ENCODE measurements at places on chromosomes 6 and 20.

DNA sequence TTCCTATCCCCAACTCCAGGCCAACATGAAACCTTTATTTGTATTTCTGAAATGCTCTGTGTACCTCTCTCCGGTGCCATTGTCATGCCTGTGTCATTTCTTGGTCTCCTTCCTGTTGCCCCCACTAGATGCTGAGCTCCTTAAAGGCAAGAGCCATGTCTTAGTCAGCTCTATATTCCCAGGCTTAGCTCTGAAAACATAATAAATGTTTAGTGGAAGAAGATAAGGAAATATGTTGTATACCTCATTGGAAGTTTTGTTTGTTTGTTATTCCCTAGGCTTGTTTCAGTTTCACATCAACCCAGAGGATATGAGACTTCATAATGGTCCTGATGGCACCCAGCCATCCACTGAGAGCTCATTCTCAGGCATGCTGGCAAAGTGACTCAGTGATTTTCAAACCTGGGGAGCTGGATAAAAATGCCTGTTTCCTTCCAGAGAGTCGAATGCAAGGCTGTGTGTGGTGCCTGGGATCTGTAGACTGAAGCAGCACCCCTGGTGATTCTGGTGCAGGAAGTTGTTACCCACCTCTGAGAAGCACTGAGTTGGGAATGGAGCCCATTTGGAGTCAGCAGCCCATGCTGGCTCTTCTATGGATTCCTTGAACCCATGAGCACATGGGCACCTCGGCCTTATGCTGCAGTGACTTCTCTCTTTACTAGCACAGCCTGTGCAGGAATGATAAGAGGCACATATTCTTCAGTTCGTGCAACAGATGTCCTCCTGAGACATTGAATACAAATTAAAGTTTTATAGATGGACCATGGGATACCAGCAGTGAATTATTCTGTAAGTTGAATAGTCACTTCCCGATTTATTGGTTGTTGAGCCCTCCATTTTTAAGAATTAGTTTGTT is 205.2 kb downstream of the FARS2 start:
- no peak overlapping the region for H3K27ac ChIP-seq
- H3K4me3 ChIP-seq: no peak overlapping the region
- H3K36me3 ChIP-seq: no peaks in the 10 kb centered on the region
- H3K27me3 ChIP-seq: no peaks in the 10 kb centered on the region
- no peak for DNase-seq
- H3K4me1 ChIP-seq: no peaks in the 10 kb centered on the region

GRCh38 chr6:165574220-165575157 is 88.6 kb downstream of the PDE10A start:
- no peak for DNase-seq
- no peaks in the 10 kb centered on the region for H3K4me1 ChIP-seq
- no peaks in the 10 kb centered on the region for H3K36me3 ChIP-seq
- no peak overlapping the region for H3K4me3 ChIP-seq
- no peaks in the 10 kb centered on the region for H3K27me3 ChIP-seq

- H3K4me3 ChIP-seq: no peak overlapping the region
- no peaks in the 10 kb centered on the region for H3K4me1 ChIP-seq
- H3K36me3 ChIP-seq: no peaks in the 10 kb centered on the region
- no peaks in the 10 kb centered on the region for H3K27me3 ChIP-seq
- H3K27ac ChIP-seq: peak overlapping the region; percentile 67
Observed at GRCh38 chr6:151609146-151609902, 115.5 kb downstream of the CCDC170 start.

GRCh38 chr6:79808921-79809320 is 138.4 kb downstream of the ELOVL4 start:
- H3K27me3 ChIP-seq: no peaks in the 10 kb centered on the region
- no peak for DNase-seq
- H3K27ac ChIP-seq: no peak overlapping the region
- no peaks in the 10 kb centered on the region for H3K36me3 ChIP-seq
- H3K4me3 ChIP-seq: no peak overlapping the region
- no peaks in the 10 kb centered on the region for H3K4me1 ChIP-seq

DNA sequence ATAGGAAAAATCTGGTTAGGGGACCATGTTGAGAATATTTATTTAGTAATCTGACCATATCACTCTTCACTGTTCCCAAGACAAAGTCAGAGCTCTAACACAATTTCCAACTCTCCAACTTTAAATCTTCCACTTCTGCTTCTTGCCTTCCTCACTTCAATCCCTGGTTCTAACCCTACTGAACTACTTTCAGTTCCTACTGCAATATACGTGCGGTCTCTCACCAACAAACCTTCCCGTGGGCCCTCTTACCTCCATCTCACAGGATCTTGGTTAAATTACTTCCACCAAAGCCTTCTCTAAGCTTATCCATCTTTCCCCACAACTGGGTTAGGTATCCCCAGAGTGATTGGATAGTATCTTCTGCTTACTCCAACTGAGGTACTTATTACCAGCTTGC is 8.0 kb downstream of the EIF2S2 start:
- DNase-seq: no peak
- H3K4me3 ChIP-seq: no peak overlapping the region
- H3K4me1 ChIP-seq: peaks cover 18% of the 10 kb centered on the region
- no peak overlapping the region for H3K27ac ChIP-seq

DNA sequence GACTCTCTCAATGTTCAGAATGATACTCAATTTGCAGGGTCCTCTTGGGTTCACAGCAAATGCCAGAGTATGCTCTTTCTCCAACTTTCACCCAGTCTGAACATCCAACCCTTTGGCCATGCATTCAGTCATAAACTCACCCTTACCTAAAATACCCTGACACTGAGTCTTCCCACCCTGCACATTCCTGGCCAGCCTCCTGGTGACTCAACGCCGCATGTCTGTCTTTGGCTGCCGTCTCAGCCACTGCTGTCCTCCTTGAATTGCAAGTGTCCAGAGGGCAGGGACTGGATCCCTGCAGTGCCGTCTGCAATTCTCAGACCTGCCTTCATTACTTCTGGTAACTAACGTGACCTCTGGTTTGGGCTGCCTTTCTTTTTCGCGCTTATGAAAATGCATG is 593.4 kb downstream of the QKI start:
- no peak overlapping the region for H3K4me3 ChIP-seq
- no peaks in the 10 kb centered on the region for H3K36me3 ChIP-seq
- no peaks in the 10 kb centered on the region for H3K27me3 ChIP-seq
- H3K4me1 ChIP-seq: no peaks in the 10 kb centered on the region
- no peak overlapping the region for H3K27ac ChIP-seq

GRCh38 chr6:156767603-156768467 is 9.3 kb upstream of the ARID1B start:
- peaks cover 4% of the 10 kb centered on the region for H3K4me1 ChIP-seq
- no peak for DNase-seq
- H3K4me3 ChIP-seq: no peak overlapping the region
- H3K27ac ChIP-seq: no peak overlapping the region
- no peaks in the 10 kb centered on the region for H3K27me3 ChIP-seq

DNA sequence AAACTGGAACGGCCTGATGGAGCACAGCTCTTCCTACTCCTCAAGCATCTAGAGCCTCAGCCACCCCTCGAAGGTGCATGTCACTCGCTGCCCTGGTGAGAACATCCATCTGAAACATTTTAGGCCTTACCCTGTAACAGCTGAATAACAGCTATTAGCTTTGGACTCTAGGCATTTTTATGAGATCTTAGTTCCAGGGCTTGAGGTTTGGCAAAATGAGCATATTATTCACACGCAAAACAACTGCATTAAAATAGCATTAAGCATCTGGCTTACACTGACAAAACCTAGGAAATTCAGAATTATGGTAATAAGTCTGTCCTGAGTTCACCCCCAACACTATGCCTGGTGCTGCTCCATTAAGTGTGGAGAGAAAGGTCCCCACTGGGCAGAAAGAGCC is 56.1 kb downstream of the ADAT2 start:
- H3K4me1 ChIP-seq: peaks cover 9% of the 10 kb centered on the region
- H3K4me3 ChIP-seq: no peak overlapping the region
- no peak for DNase-seq
- no peak overlapping the region for H3K27ac ChIP-seq

DNA sequence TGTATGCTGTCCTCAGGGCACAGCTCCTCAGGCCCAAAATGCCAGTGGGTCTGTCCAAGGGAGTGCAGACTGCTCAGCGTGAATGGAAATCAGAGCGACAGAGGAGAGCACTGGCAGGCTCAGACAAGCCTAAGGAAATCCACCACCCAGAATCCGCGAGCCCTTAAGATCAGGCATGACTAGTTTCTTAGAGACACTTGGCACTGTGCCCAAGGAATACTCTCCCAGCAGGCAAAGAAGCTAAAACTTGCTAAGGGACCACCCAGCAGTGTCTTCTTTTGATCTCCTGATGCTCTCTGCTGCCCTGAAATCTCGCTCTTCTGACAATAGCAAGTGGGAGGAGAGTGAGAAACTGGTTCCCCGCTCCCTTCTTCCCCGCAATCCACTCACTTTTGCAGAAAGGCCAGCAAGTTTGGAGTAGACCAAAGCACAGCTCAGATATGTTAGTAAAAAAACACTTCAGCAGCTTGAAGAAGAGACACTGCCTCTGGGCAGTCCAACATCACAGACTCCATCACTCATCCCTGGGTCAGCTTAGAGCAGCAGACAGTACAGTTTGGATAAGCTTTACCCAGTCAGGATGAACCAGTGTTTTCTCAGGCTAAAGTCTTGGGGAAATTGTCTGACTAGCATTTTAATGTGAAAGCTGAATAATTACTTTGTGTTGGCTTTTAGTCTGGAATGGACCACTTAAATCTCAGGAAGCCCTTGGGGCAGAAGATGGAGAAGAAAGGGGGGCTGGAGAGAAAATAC is 32.4 kb downstream of the TRAF3IP2 start:
- H3K4me1 ChIP-seq: no peaks in the 10 kb centered on the region
- no peak for DNase-seq
- H3K27me3 ChIP-seq: no peaks in the 10 kb centered on the region
- peaks cover 18% of the 10 kb centered on the region for H3K36me3 ChIP-seq

GRCh38 chr20:22204801-22205200 is 379.6 kb downstream of the FOXA2 start:
- no peak overlapping the region for H3K27ac ChIP-seq
- H3K4me3 ChIP-seq: no peak overlapping the region
- H3K36me3 ChIP-seq: no peaks in the 10 kb centered on the region
- no peaks in the 10 kb centered on the region for H3K4me1 ChIP-seq

DNA sequence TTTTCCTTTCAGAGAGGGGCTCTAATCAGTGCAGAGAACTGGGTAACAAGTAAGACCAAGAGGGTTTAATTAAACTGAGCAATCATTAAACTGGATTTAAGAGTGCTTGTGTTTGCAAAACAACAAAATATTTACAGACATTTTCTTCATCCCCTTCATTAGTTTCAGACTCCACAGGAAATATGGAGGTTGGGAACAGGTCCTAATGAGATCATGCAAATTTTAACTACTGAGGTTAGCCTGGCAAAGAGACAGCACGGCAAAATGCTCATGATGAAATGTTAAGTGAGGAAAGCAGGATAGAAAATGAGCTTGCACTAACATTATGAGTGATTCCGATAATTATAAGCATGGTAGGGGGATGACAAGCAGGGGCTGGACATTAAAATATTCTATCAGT is 268.9 kb downstream of the PTPRT start:
- no peak overlapping the region for H3K4me3 ChIP-seq
- H3K4me1 ChIP-seq: no peaks in the 10 kb centered on the region
- no peak for DNase-seq
- no peak overlapping the region for H3K27ac ChIP-seq
- no peaks in the 10 kb centered on the region for H3K27me3 ChIP-seq
- H3K36me3 ChIP-seq: no peaks in the 10 kb centered on the region

DNA sequence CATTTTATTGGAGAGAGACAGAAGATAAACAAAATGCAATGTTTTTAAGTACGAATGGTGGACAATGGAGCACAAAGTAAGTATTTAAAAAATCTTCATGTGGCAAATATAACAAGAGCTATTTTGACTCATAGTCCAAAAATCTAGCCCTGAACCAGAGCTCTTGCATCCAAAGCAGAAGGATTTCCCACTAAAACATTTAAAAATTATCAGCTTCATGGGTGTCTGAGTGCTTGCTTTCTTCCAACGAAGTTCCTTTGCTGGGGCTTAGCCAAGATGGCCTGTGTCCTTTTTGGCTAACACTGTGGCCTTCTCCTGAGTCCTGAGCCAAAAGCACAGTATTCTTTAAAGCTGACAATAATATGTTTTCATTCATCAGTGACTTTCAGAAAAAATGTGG is 161.7 kb downstream of the RIMS1 start:
- H3K4me1 ChIP-seq: no peaks in the 10 kb centered on the region
- H3K27me3 ChIP-seq: no peaks in the 10 kb centered on the region
- H3K36me3 ChIP-seq: no peaks in the 10 kb centered on the region
- DNase-seq: no peak
- H3K27ac ChIP-seq: no peak overlapping the region
- no peak overlapping the region for H3K4me3 ChIP-seq

GRCh38 chr20:43092386-43093088 is 97.2 kb downstream of the PTPRT start:
- H3K36me3 ChIP-seq: no peaks in the 10 kb centered on the region
- no peak for DNase-seq
- H3K27ac ChIP-seq: no peak overlapping the region
- no peak overlapping the region for H3K4me3 ChIP-seq

DNA sequence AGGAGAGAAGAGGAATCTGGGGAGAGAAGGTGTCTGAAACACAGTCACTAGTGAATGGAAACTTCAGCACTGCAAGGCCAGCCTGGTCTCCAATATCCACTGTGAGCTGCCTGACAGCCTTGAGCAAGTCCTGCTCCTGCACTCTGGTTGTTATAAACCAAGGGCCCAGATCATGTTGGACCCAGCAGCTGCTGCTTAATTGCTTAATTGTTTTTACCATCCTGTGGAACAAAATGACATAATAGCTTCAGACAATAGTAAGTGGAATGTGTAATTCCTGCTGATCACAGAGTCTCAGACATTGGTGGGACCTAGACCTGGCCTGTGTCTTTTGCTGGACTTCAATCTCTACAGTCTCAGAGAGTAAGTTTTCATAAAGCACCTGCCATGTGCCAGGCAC is 833.7 kb downstream of the TFAP2A start:
- no peaks in the 10 kb centered on the region for H3K4me1 ChIP-seq
- no peak for DNase-seq
- no peaks in the 10 kb centered on the region for H3K36me3 ChIP-seq
- no peak overlapping the region for H3K4me3 ChIP-seq
- no peak overlapping the region for H3K27ac ChIP-seq
- H3K27me3 ChIP-seq: no peaks in the 10 kb centered on the region

DNA sequence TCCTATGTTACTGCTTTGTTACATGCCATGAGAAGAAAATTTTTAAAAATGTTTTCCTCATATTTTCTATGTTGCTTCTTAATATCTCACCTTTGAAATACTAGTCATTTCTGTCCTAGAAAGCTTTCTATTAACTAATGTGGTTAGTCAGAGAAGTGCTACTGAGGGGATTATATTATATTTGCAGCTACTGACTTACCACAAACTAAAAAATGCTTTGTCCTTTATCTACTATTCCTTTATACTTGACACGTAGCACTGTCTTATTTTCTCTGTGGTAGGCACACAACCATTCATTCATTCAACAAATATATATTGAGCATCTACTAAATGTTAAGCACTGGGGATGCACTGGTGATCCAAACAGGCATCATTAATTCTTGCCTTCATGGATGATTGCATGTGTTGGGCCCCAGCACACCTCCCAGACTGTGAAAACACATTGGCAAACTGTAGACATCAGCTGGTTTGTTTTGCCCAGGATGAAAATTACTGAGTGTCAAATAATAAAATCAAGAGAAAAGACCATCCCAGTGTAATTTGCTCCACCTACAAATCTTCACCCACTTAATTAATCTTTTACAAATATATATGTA is 10.7 kb upstream of the MLIP start:
- DNase-seq: no peak
- H3K27ac ChIP-seq: no peak overlapping the region
- H3K36me3 ChIP-seq: no peaks in the 10 kb centered on the region
- no peak overlapping the region for H3K4me3 ChIP-seq
- H3K4me1 ChIP-seq: no peaks in the 10 kb centered on the region

Measured in right atrium auricular region (tissue), 2 donors.